ENCODE measurements at places on chromosomes 2 and 18.

- DNase-seq: no peak
These were observed 111.2 kb upstream of the PPP1CB start for GRCh38 chr2:28640260-28640907.

DNA sequence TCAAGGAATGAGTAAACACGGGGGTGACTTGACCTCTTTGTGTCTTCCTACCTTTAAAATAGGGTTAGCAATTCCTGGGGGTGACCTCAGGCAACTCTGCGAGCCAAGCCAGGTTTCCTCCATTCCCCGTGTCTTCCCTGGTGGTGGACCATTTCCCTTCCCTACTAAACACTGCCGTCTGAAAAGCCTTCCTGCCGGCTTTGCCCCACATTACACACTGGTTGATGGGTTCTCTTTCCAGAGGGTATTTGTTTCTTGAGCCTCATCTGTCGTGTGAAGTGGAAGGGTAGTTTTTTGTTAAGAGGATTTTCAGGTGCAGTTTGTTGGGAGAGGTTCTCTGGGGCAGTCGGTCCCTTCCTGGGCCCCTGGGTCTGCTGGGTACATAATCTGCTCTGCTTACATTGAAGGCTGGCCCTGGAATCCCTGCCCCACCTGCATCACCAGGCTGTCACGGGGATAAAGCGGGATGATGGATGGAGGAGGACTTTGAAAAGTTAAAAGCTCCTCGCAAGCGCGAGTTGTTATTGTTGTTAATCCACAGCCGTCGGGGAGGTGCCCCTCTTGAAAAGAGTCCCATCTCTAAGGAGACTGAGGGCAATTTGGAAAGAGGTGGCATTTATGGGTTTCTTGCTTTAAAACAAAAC lies 175.4 kb upstream of the SPRED2 start:
- DNase-seq: no peak

- DNase-seq: no peak
These were observed 249.4 kb downstream of the FHOD3 start for GRCh38 chr18:36546876-36547275.

DNA sequence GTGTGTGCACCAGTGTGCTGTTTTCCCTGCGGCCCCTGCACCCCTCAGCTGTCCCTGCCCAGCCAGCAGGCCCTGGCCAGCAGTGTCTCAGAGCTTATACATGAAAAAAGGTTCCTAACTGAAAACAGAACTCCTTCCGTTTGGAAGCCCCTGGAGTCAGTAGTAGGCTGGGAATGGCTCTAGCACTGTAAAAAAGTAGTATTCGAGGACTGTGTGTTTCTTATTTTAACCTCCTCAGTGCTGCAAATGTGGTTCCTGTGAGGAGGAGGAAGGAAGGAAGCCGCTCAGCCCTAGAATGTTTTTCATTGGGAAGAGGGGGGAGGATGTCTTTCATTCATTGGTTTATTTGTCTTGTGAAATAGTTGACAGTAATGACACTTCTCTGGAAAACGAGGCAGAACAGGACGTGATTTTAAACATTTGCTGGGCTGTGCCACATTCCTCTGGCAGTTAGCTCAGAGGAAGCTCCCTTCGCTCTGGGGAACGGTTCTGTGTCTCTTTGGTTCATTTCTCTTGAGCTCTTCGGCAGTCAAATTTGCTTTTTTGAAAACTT lies 103.5 kb downstream of the SPTBN1 start:
- DNase-seq: peak; percentile 34

DNA sequence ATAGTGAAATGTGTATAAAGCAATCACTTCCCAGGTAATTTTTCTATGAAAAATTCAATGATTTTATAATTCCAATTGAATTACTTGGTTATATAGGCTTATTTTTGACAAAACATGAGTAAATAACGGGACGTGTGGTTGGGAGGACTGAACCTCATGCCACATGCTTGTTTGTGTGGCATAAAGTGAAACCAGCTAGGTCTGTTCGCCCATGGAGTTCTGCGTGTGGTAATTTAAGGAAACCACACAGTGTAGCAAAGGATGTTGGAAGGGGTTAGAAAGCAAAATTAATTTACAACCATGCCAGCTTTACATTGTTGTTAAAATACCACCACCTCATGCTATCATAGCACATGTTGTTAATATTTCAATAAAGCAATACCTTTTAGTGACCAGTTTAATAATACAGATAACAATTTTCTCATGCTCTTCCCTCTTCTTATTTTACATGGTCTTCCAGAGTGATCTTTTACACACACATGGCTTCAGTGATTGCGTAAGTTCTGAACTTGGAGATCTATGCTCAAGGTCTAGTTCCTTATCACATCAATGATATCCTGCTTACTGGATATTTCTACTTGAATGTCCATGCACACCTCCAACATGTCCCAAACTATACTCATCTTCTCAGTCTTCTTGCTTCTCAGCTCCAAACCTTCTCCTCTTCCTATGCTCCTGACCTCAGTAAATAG lies 156.4 kb upstream of the ITGA4 start:
- peak; percentile 77 for DNase-seq

GRCh38 chr2:174836377-174836994 lies 72.2 kb upstream of the CHRNA1 start:
- no peak for DNase-seq

DNA sequence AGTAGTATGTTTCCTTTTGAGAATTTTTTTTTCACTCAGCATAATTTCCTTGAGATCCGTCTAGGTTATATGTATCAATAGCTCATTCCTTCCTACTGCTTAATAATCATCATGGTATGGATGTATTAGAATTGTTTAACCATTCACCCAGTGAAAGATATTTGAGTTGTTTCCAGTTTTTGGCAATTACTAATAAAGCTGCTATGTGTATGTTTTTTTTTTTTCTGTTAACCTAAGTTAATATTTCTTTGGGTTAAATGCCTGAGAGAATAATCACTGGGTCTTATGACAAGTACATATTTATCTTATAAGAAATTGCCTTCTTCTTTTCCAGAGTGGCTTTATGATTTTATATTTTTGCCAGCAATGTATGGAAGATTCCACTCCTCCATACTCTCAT lies 96.4 kb upstream of the ST6GAL2 start:
- no peak for DNase-seq

DNA sequence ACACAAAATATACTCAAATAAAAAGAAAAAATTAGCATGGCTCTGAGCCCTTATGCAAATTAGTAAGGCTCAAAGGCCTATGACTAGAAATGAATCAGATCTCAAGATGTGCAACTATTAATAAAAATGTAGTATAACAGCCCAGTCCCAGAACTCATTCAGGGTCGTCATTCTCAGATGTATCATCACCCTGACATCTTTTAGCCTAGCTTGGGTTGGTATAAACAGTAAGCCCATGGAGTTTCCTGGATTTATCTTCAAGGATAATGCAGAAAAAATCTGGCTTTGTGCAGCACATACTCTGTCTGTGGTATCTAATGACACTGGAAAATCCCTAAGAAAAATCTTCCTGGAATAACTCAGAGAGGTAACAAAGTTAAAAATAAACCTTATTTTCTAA lies 239.3 kb downstream of the ZNF385B start:
- DNase-seq: no peak

Data from CD4-positive, alpha-beta T cell treated with Interleukin-21 for 1 hour (primary cell).